NCI-H2227 treated with DMSO at 0.1 percent for 48 hours (cell line): ENCODE measurements at places on chromosomes 7 and 10.

- no peak for DNase-seq
These were observed 310.7 kb downstream of the PRKG1 start for GRCh38 chr10:51384971-51385370.

- no peak for DNase-seq
These were observed 33.2 kb downstream of the BNIP3 start for GRCh38 chr10:131948501-131948900.

DNA sequence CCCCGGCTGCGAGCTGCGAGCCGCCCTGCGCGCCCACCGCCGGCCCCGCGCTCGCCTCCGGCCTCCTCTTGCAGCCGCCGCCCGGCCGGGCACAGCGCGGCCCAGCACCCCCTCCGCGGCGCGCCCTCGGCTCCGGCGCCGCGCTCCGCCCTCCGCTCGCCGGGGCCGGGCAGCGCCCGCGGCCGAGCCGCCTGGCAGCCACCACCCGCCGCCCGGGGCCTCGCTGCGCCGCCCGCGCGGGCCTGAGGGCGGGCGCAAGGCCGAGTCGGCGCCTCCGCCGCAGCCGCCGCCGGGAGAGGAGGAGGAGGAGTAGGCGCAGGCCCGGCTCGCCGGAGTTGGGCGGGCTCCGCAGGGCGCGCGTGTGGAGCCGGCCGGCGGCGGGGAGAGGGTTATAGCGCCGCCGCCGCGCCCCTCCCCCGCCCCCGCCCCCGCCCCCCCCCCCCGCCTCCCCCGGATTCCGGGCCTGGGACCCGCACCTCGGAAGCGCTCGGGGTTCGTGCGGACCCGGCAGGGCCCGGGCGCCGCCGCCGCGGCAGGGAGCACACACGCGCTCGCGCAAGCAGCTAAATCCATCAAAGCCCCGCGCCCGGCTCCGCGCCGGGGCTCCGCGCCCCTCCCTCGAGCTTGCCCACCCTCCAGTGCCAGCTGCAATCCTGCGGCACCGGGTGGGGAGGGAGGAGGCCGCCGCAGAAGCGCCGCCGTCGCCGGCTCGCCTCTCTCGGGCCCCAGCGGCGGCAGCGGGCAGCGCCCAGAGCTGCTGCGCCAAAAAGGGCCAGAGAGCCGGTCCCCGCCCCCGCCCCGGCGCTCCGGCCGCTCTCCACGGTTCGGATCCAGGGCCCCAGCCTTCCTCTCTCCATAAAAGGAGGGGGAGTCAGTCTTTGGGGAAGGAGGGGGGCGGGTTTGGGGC, at the start of gene PDGFA:
TSS of gene PDGFA (minus strand) at position 363 of the 907 bp plus-strand sequence. CDS start 845 bp downstream, outside the sequence.
- DNase-seq, result peak; percentile 21

- no peak for DNase-seq
These were observed 149.9 kb downstream of the CPED1 start for GRCh38 chr7:121138262-121138933.
